ENCODE measurements at places on chromosomes 11 and 22.

DNA sequence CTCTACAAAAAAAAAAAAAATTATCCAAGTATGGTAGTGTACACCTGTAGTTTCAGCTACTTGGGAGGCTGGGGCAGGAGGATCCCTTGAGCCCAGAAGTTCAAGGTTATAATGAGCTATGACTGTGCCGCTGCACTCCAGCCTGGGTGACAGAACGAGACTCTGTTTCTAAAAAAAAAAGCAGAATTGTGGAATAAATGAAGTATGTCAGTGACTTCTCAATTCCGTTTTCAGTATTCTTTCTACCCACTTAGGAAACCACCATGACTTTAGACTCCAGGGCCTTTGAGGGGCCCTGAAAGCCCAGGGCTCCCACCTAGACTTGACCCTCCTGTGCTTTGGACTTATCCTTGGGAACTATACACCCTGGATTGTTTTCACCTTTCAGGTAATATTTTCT lies 6.5 kb upstream of the NUP160 start:
- no peak for DNase-seq

- DNase-seq = no peak
Measured at GRCh38 chr11:76796511-76797198, 13.5 kb downstream of the TSKU start.

GRCh38 chr11:114057147-114057546 lies 2.4 kb upstream of the ZBTB16 start:
- no peak for DNase-seq

GRCh38 chr22:49306632-49307480 lies 520.8 kb downstream of the BRD1 start:
- no peak for DNase-seq

GRCh38 chr22:33124471-33124870 lies 66.3 kb upstream of the SYN3 start:
- no peak for DNase-seq

GRCh38 chr22:45781459-45781858 lies 109.8 kb downstream of the ATXN10 start:
- no peak for DNase-seq

- no peak for DNase-seq
Measured at GRCh38 chr11:103378931-103379330, 269.7 kb downstream of the DYNC2H1 start.

GRCh38 chr22:46058091-46058420 lies 81.1 kb upstream of the WNT7B start:
- no peak for DNase-seq
